ENCODE measurements at places on chromosomes 2 and 18.

- DNase-seq, result peak; percentile 19
These were observed 164.3 kb upstream of the APCDD1 start for GRCh38 chr18:10289951-10290637.

DNA sequence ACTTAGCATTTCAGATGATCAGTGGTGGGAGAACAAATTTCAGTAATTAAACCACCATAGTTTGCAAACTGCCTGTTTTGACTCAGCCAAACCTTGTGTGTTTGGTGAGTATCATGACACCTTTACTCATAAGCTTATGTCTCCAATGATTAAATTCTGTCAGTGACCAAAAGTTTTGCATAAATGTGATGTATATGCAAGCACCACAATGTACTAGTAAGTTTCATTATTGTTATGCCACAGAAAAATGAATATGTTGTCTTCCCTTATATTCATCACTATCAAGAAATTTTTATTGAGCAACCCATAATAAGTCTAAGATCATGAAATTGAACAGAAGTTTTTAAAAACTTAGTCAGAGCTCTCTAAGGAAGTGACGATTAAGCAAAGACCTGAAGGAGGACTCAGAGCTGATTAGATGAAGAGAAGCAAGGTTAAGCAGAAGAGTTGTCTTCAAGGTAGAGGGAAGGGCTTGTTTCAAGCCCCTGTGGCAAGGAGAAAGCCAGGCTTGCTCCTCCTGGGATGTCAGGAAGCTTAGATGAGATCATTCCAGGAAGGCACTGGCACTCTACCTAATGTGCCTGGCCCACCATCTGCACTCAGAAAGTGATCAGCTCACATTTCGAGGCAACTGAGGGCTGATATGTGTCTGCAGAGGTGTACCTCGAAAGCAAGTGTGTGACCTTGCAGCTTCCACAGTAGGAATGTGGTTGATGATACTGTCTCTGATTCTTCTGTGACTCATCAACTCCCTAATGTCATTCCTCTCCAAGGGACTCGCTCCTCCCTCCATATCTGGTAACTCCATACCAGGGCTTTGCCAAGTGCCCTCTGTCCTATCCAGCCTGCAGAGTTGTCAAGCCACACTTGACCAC is 54.7 kb downstream of the KCTD18 start:
- DNase-seq, result peak; percentile 44

GRCh38 chr2:188527581-188527993 is 235.9 kb downstream of the GULP1 start:
- peak; percentile 49 for DNase-seq

- DNase-seq, result no peak
These were observed 177.6 kb downstream of the LAMA1 start for GRCh38 chr18:6939972-6940371.

GRCh38 chr2:166491461-166491860 is 2.6 kb downstream of the SCN7A start:
- DNase-seq, result no peak

DNA sequence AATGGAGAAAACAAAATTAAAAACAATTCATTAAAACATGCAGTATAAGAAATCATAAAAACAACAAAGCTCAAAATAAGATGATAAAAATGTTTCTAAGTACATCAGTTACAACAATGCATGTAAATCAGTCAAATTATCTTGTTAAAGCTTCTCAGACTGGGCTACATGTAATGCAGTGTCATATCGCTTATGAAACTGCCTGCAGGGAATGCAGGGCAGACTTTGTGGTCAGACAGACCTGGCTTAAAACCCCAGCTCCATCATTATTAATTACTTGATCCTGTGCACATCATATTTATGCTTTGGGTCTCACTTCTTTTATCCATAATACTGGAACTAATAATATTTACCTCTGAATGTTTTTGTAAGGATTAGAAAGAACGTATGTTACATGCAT is 74.6 kb downstream of the PID1 start:
- DNase-seq, result peak; percentile 4

GRCh38 chr2:221283896-221284545 is 288.1 kb downstream of the EPHA4 start:
- peak; percentile 88 for DNase-seq

DNA sequence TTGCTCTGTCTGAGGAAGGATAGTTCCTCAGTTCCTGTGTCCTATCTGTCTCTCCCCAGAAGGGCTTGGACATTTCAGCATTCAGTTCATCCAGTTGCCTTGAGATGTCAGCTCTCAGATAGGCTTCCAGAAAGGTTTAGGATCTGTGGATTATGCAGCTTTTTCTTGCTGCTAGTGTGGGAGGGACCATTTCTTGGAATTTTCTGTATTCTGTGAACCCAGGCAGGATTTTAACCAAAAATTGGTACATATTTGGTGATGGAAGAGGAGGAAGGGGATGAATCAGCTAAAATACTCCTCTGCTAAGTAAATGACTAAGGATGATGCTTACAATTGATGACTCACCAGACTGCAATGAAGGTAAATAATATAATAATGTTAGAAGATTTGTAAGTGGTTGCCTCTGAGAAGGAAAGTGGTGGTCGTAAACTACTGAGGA is 58.6 kb upstream of the DOCK10 start:
- peak; percentile 98 for DNase-seq

GRCh38 chr18:44815108-44815507 is 134.4 kb downstream of the SETBP1 start:
- DNase-seq, result no peak
